ENCODE measurements at places on chromosomes 3 and 15.

DNA sequence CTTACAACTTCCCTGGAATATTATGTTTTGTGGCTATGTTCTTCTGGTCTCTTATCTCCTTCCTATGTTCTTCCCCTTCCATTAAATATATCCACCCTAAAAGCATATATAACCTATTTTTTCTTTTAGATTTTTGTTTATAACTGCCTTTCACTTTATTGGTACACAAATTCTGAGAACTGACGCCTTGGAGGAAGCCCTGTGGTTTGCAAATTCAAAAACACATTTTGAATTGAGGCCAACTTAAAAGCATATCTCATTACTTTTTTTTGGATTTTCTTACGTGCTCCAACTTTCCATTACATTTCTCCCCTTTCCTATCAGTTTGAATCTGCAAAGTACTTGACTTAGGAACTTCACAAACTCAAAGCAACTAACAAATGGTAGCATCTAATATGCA, 15.3 kb upstream of the COLQ start:
- DNase-seq: no peak

DNA sequence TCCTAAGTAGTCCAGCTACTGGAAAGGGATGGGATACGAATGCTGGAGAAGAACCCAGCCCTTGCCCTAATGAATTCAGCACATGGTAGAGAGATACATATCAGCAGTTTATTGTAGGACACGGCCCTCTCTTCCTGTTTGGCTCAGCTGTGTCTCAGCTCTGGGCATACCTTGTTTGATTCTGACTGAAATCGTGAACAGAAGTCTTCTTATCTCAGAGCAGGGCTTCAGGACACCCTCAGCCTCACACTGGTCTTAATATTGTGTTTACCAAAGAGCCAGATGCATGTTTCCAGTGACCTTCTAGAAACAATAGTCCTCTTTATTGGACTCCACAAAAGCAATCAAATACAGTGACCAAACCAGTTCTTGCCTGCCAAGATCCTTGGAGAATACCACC, 54.7 kb downstream of the FAM174B start:
- peak; percentile 48 for DNase-seq

DNA sequence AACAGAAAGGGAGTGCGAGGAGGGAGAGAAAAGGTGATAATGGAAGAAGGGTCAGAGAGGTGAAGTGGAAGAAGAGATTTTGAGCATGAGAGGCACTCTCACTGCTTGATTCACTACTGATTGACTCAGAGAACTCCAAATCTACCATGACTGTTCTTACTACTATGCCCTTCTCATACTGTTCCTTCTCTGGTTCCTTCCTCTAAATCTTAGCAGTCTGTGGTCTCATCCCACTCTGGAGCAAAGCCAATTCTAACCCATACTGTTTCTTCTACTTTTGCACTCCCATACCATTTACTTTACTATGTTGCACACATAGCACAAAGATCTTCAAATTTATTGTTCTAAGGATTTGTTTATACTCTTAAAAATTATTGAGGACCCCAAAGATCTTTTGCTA, 100.8 kb downstream of the DTWD1 start:
- no peak for DNase-seq

DNA sequence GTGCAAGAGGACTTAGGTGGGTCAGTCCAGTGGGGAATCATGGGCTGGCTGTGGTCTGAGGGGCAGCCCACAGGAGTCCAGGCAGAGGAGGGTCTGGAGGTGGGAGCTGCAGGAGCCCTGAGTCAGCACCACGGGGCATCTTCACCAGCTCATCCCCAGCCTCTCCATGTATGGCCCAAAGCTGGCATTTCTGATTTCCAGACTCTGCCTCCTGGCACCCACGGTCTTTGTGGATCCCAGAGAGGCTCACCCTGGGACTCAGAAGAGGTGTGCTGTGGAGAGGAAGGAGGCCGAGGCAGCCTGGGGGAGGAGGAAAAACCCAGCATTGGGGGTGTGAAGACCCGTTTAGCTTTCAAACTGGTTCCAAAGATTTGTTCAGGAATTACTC, 64.5 kb upstream of the KLF13 start:
- DNase-seq: no peak

GRCh38 chr15:101449471-101450402, 39.8 kb downstream of the PCSK6 start:
- DNase-seq: no peak

GRCh38 chr3:156716105-156716862, 41.9 kb downstream of the TIPARP start:
- no peak for DNase-seq

- DNase-seq: no peak
Observed at GRCh38 chr3:32951410-32951811, at the start of gene CCR4. CCR4 (plus strand) TSS chr3:32951644; CDS start chr3:32953423, 1,779 bp downstream.

- DNase-seq: no peak
Observed at GRCh38 chr3:188298585-188298984, 144.6 kb downstream of the LPP start.

DNA sequence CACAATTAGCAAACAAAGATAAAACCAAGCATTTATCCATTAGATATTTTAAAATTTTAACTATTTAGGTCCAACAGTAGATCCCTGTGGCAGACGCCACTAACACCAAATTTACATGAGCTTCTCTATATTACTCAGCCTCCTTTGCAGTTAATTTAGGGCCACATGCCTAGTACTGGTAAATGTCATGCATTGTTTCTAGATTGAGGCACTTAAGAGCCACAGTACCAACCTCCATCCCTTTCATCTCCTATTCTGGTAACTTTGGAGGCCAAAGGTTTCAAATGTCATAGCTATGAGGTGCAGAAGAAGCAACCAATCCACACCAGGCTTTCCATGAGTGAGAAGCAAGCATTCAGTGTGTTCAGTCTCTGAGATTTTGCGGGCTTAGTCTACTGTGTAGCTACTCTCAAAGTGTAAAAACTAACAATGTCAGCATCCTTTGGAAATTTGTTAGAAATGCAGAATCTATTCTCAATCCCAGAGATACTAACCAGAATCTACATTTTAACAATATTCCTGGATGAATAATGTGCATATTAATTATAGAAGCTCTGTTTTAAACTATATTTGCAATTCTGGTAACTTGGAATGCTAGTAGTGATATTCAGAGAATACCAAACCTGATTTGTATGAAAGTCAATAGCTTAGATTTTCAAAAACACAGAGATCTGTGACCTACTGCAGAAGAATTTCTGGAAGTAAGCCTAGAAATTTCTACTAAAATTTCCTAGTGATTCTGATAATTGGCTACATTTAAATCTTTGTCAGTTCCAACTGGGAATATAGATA, 206.3 kb upstream of the CD96 start:
- no peak for DNase-seq

DNA sequence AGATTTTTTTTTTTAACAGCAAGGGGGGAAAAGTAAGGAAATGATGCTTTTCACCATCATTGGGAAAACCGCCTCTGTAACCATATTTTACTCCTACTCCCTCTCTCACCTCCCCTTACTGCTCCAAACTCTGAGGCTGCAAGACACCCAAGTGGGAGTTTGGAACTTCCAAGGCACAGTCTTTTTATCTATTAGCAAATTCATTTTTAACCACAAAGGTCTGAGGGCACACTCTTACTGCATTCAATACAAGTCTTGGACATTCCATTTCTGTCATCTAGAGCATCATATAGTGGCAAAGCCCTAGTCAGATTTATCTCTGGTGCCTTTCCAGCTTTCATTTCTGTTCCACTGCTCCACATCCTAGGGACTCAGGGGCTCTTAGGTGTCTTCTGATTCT, 13.2 kb downstream of the FAM162A start:
- DNase-seq: no peak

DNA sequence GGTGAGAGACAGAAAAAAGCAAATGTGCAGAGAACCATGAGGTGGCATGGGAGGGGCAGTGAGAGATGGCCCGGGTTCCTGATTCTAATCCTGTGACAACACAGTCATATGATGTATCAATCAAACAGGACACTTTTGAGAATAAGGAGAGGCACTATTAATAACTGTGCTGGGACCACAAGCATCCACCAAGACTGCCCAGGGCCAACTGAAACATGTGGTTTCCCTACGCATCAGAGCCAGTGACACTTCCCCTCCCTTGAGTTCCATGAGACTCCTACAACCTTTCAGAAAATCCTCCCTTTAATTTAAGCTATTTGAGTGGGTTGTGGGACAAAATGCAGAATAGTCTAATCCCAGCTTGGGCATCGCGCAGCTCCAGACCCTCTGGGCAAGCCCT, 17.4 kb downstream of the SH3BP5 start:
- DNase-seq: no peak

DNA sequence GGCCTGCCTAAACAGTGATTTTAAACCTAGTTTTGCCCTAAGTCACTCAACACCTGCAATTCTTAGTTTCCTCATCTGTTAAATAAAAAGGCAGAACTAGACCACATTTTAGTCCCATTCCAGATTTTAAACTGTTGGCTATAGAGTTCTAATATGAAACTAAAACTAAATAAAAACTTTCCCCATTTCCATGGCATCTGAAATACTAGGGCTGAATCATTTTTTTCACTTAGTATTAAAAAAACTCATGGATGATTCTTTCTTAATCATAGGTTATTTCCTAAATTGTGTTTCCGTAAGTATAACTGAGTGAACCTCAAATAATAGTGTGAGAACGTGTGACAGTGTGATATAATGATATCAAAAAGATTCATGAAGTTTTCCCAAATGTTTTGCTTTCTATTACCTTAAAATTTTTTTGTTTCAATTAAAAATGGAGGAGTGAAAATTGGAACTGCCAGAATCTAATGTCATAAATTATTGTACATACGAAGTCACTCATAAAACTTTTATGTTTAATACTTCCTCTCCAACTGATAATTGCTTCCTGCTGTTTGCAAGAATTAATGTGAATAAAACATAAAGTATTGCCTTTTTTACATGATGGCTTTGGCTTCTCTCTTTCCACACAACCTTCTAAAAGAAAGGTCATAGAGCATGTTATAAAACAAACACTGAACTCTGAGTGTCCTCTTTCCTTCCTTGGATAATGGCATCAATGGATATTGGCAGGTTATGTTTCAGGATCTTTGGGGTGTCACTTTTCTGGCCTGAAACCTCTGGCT, 315.1 kb upstream of the MME start:
- no peak for DNase-seq

DNA sequence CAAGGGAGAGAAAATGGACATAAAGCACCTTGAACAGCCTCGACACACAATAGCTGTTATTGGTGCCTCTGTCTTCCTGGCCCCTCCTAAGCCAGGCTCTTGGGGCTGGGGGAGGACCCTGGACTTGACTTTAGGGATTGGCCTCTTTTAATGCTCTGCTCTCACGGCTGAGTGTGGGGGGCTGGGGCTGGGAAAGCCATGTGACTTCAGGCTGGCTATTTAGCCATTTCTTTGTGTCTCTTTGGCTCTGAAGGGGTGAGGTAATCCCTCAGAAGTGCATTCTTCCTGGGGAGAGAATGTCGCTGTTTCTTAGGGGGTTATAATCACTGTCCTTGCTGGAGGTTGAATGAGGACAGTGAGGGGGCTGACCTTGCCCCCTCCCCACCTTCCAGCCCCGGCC, 26.2 kb downstream of the MAGEF1 start:
- no peak for DNase-seq

- no peak for DNase-seq
Observed at GRCh38 chr3:101928890-101929289, 79.6 kb downstream of the NFKBIZ start.

- DNase-seq: peak; percentile 50
Observed at GRCh38 chr15:91224755-91225380, 124.8 kb downstream of the SV2B start.

GRCh38 chr15:76647612-76648011, 257.5 kb downstream of the SCAPER start:
- DNase-seq: no peak

GRCh38 chr15:50227076-50227475, 38.5 kb downstream of the HDC start:
- no peak for DNase-seq

- DNase-seq: no peak
Observed at GRCh38 chr15:65069179-65069578, 1.4 kb upstream of the RASL12 start.

- no peak for DNase-seq
Observed at GRCh38 chr15:57495041-57495440, 96.7 kb upstream of the MYZAP start.

DNA sequence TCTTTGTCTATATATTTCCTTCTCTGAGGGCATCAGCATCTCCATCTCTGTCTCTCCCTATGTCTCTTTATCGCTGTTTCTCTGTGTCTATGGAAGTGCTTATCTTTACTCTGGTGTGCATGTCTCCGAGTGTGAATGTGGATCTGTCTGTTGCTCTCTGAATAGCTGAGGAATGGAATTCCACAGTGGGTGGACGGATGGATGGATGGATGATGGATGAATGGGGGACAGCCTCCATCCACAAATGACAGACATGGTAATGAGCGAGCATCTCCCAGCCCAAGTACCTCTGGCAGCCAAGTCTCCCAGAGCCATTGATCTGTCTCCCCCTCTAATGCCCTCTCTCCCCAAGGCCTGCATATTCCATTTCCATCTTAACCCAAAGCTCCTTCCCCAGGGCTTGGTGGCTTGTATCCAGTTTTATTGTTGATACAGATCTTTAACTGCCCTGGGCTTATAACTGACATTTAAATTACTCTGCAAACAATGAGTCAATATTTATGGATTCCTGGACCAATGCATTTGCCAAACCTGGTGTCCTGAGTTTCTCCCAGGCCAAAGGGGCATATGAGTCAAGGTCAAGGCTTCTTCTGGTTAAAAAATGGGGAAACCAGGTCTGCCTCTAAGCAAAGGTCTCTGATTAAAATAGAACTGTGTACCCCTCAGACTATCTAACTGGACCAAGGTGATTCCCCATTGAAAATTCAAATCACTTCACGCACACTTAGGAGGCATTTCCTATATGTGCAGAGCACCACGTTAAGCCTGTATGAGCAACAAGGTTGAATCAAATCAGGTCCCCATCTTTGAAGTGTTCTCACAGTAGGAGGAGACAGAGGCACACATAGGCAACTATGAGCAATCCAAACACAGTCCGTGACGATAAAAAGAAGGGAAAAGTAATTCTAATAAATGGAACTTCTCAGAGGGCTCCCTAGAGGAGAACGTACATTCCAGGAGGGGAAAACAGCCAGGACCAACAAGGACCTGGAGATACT, 109.9 kb downstream of the TLE3 start:
- no peak for DNase-seq

DNA sequence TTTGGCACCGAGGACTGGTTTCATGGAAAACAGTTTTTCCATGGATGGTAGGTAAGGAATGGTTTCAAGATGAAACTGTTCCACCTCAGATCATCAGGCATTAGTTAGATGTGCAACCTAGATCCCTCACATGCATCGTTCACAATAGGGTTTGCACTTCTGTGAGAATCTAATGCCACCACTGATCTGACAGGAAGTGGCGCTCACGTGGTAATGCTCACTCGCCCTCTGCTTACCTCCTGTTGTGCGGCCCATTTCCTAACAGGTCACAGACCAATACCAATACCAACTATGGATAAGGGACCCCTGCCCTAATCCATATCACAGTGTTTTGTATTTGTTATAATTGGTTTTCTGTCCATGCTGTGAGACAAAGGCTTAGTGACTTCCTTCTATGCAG, 58.9 kb downstream of the SLMAP start:
- no peak for DNase-seq
